ENCODE measurements at places on chromosomes 4 and X. TPM values are rescaled to one million over a fixed set of nuclear protein-coding genes. Genes with fewer than 3 reads are reported as not detected.

- H3K36me3 ChIP-seq: no peaks in the 10 kb centered on the region
- no peaks in the 10 kb centered on the region for H3K4me1 ChIP-seq
- H3K4me3 ChIP-seq: no peak overlapping the region
- no peak overlapping the region for H3K27ac ChIP-seq
Measured at GRCh38 chr4:138494931-138495330, 252.8 kb upstream of the SLC7A11 start.

The DKK2 gene
- not detected for total RNA-seq

DNA sequence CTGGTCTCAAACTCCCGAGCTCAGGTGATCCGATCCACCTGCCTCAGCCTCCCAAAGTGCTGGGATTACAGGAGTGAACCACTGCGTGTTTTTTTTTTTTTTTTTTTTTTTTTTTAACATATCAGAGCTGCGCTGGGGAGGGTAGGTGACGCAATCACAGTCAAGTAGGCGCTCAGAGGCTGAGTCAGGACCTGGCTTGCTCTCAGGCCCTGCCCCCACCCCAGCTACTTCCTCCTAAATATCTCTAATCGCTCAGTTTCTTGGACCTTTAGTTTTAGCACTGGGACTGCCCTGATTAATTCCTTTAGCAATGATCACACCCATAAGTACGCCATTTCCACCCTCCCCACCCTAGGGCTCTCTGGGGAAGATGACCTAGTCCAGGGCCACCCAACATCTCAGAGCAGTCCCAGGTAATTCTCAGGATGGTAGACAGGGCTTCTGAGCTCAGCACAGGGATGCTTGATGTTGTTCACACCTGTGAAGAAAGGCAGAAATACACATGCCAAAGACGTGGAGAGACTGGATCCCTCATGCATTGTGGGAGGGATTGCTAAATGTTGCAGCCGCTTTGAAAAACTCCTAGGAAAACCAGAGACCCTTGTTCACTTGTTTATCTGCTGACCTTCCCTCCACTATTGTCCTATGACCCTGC is 50.2 kb downstream of the DDX3X start:
- no peaks in the 10 kb centered on the region for H3K27me3 ChIP-seq
- H3K36me3 ChIP-seq: no peaks in the 10 kb centered on the region
- peak; percentile 35 for DNase-seq
- peaks cover 10% of the 10 kb centered on the region for H3K4me1 ChIP-seq

DNA sequence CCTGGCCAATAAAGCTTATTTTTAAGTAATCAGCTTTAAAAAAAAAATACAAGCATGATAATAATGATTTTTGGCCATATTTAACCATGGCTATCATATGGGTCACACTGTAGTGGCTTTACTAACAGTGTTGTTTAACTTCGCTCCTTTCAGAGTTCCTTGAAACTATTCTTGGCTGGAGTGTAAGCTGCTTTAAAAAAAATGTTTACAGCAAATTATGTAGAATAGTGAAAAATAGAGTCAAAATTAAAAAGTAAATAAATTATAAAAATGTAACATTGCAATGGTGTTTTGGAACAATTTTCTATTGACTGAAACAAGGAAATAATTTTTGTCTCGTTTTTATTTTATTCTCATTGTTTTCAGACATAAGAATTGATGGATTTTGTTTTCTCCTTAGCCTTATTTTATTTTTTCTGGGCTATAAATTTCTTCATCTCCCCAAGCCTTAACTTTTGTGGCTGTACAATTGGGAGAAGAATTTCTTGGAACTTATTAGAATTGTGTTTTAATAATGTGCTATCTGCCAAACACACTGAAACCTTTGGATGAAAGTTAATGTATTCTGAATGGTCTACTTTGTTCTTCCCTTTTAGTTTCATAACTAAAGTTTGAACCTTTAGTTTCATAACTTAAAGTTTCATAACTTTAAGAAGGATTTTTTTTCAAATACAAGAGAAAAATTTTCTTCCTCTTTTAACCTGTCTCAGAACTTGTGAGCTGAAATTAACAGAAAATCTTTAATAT is 182.0 kb downstream of the ARHGAP24 start:
- no peak for DNase-seq
- no peak overlapping the region for H3K27ac ChIP-seq
- H3K27me3 ChIP-seq: no peaks in the 10 kb centered on the region
- no peaks in the 10 kb centered on the region for H3K36me3 ChIP-seq

DNA sequence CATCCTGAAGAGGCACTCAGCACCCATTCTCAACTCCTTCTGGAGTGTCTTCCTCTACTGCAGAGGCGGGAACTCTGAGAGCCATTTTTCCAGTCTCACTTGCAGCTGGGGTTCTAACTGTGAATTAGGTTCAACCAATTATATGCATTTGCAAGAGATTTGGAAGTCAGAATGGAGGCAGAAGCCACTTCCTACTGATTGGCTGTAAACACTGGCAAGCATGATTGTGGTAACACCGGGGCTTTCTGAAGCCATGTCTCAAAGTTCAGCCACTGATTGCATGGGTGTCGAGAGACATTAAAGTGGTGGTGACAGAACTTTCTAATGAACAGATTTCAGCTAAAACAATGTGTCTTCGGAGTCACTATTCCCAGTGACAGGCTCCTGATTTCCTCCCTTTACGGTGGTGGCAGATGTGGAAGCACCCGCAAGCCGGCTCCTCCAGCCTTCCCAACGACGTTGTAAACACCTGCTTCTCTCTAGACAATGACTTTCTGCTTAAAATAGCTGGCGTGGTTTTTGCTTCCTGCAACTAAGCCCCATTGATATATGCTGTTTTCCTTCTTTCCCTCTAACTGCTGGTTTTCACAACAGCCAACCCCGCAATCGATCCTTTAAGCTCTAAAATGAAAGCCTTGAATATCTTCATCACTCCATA is 92.0 kb downstream of the IRF2 start:
- peak overlapping the region; percentile 85 for H3K27ac ChIP-seq
- H3K4me1 ChIP-seq: peaks cover 38% of the 10 kb centered on the region
- DNase-seq: no peak
- H3K4me3 ChIP-seq: peak overlapping the region; percentile 79
- no peaks in the 10 kb centered on the region for H3K27me3 ChIP-seq
- H3K36me3 ChIP-seq: peaks cover 2% of the 10 kb centered on the region

- no peak for DNase-seq
- H3K36me3 ChIP-seq: no peaks in the 10 kb centered on the region
- H3K4me3 ChIP-seq: no peak overlapping the region
- no peaks in the 10 kb centered on the region for H3K27me3 ChIP-seq
- H3K27ac ChIP-seq: no peak overlapping the region
Measured at GRCh38 chr4:85603437-85604336, 128.7 kb downstream of the ARHGAP24 start.

DNA sequence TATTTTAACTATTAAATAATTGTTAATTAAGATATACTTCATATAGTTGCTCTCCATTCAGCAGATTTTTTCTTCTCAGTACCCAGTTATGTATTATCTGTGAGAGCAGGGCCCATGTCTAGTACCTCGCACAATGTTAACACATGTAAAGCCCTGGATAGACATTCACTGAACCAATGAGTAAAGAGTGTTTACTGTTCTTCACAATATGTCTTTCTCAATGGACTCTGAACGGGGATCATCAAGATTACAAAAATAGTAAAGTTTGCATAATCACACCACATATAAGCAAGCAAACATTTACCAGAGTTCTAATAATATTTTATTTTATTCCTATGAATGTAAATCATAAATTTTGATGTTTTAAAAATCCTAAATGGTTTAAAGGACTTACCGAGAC is 47.1 kb downstream of the FBXO8 start:
- no peak for DNase-seq
- no peak overlapping the region for H3K27ac ChIP-seq
- no peaks in the 10 kb centered on the region for H3K27me3 ChIP-seq
- peaks cover 11% of the 10 kb centered on the region for H3K36me3 ChIP-seq
- no peaks in the 10 kb centered on the region for H3K4me1 ChIP-seq

DNA sequence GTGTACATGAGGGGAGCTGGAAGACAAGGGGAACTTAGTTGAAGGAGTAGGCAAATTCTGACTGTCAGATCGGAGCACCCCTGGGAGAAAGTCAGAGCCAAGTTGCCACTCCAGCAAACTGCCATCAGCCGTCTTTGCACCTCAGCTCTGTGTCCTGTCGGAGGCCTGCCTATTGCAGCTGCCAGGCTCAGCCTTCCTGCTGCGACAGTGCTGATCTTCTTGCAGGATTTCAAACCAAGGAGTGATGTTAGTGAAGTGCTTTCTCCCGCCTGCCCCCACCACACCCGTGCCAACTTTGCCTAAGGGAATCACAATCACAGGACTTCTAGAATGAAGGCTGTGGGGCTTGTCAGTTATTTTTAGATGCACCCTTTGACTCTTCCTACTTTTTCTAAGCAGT is 185.3 kb downstream of the KIT start:
- H3K4me1 ChIP-seq: peaks cover 3% of the 10 kb centered on the region
- H3K36me3 ChIP-seq: no peaks in the 10 kb centered on the region
- H3K4me3 ChIP-seq: no peak overlapping the region
- no peak for DNase-seq
- no peaks in the 10 kb centered on the region for H3K27me3 ChIP-seq

GRCh38 chrX:108641589-108642272 is 94.6 kb downstream of the IRS4 start:
- no peaks in the 10 kb centered on the region for H3K27me3 ChIP-seq
- no peak overlapping the region for H3K27ac ChIP-seq
- no peaks in the 10 kb centered on the region for H3K4me1 ChIP-seq
- no peak overlapping the region for H3K4me3 ChIP-seq
- DNase-seq: no peak
- H3K36me3 ChIP-seq: no peaks in the 10 kb centered on the region

The PDGFRA gene
- total RNA-seq: not detected

The HS6ST2 gene
- total RNA-seq: not detected
